Activated CD4-positive, CD25-positive, alpha-beta regulatory T cell (primary cell): ENCODE measurements at places on chromosomes 2 and 18.

DNA sequence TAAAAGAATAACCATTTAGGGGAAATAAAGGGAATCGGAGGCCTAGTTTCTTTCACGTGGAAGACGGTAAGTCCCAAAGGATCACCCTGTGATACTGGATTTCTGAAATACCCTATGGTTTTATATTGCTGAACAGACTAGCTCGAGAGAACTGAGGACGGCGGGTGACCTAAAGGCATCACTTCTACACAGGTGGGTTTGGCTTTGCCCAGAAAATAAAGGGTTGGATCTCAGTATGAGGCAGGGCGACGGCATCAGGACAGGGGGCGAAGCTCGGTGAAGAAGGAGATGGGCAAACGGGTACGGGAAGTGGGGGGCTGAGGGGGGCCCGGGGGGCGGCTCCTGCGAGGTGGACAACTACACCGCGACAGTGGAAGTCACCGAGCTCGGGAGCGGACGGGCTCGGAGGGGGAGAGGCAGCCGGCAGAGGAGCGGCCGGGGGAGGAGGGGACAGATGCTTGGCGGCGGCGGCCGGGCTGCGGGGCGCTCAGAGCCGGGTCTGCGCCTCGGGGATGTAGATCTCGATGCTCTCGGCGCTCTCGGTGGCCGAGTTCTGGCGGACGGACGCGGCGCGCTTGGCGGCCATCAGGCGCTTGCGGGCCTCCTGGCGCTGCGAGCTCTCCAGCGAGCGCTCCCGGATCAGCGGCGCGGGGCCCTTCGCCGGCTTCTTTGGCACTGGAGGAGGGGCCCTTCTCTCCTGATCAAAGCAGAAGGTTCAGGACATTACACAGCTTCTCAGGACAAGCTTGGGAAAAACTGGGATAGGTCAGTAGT, 48.9 kb downstream of the TGIF1 start:
- no peak for DNase-seq

GRCh38 chr2:165793779-165794535, at the start of gene GALNT3:
GALNT3 (minus strand) TSS chr2:165794247; CDS start chr2:165770700, 23,547 bp downstream.
- DNase-seq: peak; percentile 4

DNA sequence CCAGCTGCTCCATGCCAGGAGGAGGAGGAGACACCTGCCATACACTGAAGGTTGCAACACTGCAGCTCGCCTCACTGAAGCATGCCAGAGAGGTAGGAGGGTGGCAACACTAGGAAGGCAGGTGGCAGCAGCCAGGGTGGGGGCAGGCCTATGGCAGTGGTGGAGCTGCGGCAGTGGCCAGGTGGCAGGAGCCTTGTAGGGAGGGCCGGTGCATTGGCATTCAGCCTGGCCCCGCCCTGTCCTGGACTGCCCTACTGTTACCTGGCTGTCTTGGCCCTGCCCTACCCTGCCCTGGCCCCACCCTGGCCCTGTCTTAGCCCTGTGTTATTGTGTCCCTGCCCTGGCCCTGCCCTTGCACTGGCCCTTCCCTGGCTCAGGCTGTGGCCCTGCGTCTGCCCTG, 7.4 kb upstream of the ANKRD62 start:
- DNase-seq: no peak

DNA sequence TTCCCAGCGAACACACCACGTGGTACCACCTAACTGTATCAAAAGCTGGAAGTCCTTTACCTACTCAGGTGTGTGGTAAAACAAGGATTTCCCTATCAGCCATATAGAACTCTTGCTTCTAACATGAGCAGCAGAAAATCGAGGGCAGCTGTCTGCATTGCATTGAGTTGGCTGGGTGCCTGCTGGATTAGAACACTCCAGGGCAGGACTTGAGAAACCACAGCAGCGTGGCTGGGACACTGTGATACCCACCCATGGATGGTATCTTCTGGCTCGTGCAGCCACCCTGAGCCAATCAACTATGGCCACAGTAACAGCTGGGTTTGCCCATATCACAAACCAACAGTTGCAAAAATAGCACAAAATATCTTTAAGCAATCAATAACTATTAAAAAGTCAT, 188.3 kb downstream of the FBXO15 start:
- no peak for DNase-seq

- DNase-seq: no peak
Observed at GRCh38 chr2:109203246-109204011, 74.4 kb downstream of the SH3RF3 start.

GRCh38 chr2:3930246-3930645, 226.9 kb downstream of the DCDC2C start:
- no peak for DNase-seq

- DNase-seq: no peak
Observed at GRCh38 chr18:22841840-22842239, 91.3 kb upstream of the RBBP8 start.

GRCh38 chr2:95314964-95315611, 17.9 kb downstream of the KCNIP3 start:
- no peak for DNase-seq

DNA sequence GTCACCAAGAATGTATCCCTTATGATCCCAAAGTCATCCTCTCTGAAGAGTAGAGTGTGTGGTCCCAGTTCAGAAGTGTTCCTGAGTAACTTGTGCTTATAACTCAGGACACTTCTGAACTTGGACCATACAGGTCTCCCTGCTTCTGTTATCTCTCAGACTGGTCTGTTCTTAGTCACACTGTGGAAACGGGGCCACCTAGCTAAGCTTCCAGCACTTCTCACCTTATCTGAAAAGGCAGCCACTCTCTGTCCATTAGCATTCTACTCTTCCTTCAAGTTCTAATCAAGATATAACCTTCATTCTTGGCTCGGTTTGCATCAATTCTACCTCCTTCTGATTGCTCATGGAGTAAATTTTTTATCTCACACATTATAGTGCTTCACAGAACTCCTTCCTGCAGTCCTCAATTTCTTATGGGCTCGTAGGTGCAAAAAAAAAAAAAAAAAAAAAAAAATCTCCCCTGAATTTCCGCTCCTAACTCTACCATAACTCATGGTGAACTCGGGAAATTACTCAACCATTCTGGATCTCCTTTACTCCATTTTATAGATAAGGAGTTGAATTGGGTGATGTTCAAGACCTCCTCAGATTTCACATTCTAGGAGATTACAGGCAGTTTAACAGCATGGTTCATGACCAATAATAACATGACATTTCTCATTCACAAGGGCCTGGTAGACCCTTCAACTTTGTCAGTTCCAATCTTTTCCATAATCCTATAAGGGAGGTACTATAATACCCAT, 108.4 kb downstream of the TACR1 start:
- no peak for DNase-seq

DNA sequence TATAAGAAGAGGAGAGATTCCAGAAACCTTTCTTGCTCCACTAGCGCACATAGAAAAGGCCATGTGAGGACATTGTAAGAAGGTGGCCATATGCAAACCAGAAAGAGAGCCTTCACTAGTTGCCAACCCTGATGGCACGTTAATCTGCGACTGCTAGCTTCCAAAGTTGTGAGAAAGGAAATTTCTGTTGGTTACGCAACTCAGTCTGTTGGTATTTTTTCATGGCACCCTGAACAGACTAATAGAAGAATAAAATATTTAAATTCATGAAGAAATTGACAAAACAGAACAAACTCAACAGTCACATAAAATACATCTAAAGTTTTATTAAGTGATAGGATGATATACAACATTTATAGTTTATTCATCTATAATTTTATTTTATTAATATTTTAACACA, 625.9 kb upstream of the NRXN1 start:
- DNase-seq: no peak

DNA sequence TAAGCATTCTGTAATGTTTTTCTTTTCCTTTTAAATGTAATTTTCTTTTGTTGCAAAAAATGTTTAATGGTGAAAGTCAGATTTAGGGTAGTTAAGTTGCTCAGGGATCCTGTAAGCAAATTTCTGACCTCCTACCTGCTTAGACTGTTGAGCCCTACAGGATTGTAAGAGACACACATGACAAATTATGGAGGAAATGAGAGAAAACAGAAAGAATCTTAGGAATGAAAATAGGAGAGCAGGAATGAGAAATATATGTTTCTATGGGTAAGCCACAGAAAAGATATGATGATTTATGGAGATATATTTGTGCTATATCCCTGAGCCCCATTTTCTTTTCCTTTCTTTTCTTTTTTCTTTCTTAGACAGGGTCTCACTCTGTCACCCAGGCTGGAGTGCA, 28.3 kb downstream of the CYBRD1 start:
- DNase-seq: no peak

DNA sequence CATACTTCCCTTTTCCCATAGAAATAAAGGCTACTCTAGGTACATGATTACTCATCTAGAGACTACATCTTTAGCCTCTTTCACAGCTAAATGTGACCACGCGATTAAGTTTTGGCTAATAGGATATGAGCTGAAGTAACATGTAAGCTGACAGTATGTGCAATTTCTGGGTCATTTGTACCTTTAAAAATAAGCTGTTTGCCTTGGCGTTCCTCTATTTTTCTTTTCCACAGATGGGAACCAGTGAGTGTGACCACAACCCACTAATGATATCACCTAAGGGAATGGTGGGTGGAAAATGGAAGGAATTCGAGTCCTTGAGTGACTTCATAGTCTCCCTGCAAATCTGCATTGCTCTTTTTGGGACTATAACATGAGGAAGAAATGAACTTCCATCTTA, 11.7 kb upstream of the NABP1 start:
- no peak for DNase-seq

GRCh38 chr18:61851279-61851678, 41.5 kb downstream of the RNF152 start:
- DNase-seq: no peak

DNA sequence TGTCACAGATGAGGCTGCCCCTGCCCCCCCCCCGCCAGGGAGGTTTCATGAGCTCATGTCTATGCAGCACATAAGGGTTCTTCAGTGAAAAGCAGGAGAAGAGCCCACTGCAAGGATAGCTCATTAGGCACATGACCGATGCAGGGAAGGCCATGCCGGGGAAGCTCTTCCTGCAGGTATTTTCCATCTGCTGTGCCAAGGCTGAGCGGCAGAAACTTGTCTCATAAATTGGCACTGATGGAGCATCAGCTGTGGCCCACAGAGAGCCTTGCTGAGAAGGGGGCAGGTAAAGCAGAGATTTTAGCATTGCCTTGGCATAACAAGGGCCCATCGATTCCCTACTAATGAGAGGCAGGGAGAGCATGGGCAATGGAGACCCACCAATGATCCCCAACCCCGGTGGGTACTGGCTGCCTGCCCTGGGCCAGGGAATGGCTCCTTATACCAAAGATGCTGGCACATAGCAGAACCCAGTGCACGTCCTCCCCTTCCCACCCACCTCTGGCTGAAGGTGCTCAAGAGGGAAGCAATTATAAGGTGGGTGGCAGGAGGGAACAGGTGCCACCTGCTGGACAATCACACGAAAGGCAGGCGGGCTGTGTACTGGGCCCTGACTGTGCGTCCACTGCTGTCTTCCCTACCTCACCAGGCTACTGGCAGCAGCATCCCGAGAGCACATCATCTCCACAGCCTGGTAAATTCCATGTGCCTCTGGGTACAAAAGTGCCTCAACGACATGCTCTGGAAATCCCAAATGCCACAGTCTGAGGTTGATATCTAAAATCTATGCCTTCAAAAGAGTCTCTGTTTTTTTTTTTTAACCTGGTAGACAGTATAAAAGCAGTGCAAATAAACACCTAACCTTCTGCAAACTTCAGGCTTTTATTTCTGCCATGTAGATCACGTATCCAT, 41.4 kb downstream of the STEAP3 start:
- DNase-seq: no peak

DNA sequence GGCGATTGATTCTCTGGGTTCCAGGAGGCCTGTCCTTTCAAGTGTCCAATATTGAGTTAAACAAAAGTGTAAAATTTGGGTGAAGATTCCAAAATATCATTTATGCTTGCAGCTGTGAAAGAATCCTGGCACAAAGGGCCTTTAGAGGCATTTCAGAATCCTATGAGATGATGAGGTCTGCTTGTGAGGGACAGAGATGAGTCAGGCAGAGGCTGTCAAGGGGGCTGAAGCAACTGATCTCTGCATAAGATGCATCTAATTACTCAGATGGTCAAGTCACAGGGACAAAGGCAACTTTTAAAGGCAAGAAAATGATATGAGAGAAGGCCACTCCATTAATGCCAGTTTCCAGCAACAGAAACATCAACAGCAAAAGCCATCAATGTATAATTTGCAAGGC, 78.8 kb downstream of the FHOD3 start:
- no peak for DNase-seq

DNA sequence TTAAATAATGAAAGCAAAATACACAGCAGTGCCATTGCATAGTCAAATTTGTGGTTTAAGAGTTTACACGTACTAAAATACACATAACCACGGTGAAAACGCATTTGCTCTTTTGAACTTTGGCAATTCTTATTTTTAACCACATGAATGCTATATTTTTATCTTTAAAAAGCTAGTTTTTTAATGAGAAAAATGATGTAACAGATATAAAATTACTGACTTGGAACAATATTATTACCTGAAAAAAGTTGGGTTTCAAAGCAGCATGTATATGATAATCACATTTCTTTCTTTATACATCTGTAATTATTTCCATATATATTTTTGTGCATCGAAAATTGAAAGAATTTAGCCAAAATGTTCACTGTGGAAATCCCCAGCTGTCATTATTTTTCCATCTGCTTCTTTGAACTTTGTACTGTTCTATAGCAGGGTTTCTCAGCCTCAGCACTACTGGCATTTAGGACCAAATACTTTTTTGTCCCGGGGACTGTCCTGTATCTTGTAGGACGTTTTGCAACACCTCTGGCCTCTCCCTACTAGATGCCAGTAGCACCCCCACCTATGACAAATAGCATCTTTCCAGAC, 75.9 kb upstream of the CAB39 start:
- no peak for DNase-seq

DNA sequence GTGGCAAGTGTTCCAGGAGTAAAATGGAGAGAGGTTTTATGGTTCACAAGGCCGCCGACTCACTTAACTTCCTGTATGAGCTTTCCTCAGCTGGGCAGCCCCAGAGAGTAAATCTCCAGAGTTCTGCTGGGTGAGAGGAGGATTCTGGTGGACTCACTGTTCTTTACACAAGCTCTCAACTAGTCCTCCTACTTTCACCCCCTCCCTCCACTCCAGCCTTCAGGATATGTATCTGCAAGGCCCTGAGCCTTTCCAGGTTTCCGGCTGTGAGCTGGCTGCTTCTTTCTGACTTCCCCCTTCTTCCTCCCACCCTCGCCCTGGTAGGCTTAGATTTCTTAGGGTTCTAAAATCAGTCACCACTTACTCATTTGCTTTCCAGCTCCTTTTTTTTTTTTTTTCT, 34.0 kb downstream of the EML6 start:
- no peak for DNase-seq

- no peak for DNase-seq
Observed at GRCh38 chr2:208415255-208415654, 8.7 kb downstream of the PTH2R start.

GRCh38 chr18:34786162-34786741, 76.2 kb downstream of the DTNA start:
- no peak for DNase-seq

DNA sequence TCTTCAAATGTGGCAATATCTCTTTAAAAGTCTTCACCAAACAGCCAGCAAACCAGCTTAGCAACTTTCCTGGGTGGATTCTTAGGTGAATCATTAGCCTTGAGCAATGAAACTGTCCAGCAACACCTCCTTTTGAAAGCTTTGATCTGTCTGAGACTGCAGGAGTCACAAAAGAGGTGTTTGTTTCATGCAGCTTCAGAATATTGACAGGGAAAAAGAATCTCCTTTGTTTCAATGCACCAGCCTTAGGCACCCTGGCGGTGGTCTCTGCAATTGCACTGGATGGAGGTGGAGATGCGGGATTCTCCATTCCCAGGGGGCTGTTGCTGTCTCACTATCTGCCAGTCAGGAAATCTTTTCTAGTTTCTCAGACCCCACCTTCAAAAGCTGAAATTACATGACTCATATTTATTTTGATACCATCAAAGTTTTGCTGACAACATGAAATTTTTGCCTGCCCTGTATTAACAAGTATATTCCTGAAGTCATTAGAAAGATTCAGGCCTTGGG, 76.0 kb upstream of the DSG1 start:
- no peak for DNase-seq
